AG04450 (cell line): ENCODE measurements at places on chromosomes 5 and 9.
A peak's percentile ranks its signal among the peaks of the same experiment; 100 is the strongest.

DNA sequence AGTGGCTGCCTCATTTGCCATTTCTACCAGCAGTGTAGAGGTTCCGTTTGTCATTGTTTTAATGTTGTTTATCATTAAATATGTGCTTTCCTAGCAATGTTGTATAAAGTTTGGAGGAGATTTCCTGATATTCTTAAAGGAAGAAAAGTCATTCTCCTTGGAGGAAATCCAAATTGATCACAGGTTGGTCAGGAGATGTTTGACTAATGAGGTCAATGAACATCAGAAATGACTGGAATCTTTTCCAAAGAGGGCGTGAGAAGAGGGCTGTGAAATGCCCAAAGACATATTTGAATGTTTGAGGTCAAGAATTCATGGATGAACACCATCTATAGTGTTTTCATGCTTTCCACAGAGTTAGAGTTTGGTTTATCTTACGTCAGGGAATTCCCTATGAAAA, 471.3 kb downstream of the MAT2B start:
- no peak for DNase-seq

DNA sequence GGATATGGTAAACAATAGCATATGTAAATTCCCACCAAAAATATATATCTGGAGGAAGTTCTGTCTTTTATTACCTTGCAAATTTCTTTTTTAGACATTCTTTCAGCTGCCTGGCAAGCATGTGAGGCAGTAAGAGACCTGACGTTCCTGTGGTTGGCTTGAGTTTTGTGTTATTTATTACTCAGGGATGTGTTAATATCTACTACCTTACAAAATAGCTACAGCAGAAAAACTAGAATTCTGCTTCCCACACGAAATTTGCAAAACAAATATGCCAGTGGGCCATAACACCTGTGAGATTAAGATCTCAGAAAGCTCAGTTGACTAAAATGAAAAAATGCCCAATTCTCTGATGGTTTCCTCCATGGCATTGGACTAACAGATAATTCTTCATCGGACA, 274.2 kb downstream of the TMEM167A start:
- no peak for DNase-seq

- DNase-seq, result no peak
Measured at GRCh38 chr5:95163079-95163478, 121.8 kb downstream of the MCTP1 start.

- DNase-seq, result peak; percentile 62
Measured at GRCh38 chr9:34158362-34158869, 20.4 kb upstream of the UBAP1 start.

DNA sequence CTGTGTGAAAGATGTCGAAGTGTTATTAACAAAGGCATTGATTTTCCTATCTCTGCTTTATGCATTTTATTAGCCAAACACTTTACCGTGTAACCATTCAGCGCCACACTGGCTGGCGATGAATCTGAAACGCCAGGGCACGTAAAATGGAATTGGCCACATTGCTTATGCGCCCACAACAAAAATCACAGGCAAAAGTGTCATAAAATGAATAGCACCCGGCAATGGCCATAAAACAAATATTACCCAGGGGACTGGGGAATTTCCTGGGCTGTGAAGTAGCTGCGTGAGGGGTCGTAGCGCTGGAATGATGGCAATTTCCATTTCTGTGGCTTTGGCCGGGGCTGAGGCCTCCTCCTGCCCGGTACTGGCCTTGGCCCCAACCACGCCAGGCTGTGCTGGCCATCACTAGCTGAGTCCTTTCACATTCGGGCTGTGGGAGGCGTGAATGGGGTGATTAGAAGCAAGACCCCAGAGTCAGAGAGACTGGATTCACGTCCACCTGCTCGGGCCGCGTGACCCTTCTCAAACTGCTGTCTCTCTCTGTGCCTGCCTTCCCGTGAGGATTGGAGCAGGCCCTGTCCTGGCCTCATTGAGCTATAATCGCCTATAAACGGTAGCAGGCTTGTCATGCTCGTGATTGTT, 254.5 kb downstream of the PBX3 start:
- DNase-seq, result no peak

GRCh38 chr9:82894548-82894947, 168.4 kb downstream of the RASEF start:
- DNase-seq, result no peak
